CD4-positive, alpha-beta T cell treated with Interferon gamma for 1 hour (primary cell): ENCODE measurements at places on chromosomes 3 and 15.

DNA sequence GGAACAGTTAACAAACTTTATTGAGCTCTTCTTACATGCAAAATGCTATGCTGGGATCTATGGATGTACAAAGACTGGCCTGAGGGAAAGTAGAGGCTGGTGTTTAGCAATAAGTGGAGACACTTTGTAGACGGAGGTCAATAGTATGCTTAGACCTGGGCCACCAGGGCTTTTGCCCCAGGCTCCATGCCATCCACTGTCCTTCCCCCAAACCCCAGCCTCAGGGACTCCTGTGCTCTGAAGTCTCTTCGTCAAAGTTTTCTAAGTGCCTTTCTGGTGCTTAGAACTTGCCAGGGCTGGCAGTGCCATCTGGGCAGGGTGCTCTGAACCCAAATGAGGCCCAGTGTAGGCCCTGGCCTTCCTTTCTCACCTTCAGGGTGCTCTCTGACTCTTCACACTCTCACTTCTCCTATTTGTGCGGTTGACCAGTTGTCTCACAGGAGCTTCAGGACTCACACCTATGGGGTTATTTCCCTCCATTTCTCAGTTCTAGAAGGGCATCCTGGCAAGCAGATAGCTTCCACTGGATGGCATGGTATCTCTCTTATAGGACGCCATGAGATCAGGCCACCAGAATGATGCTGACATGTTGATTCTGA is 21.8 kb upstream of the KCNAB1 start:
- DNase-seq, result no peak

- DNase-seq, result no peak
Observed at GRCh38 chr3:8976540-8977182, 13.4 kb upstream of the RAD18 start.

GRCh38 chr3:52620580-52620979 is 65.1 kb downstream of the PBRM1 start:
- DNase-seq, result no peak

- DNase-seq, result no peak
Observed at GRCh38 chr15:25691544-25692430, 171.3 kb downstream of the ATP10A start.

GRCh38 chr15:76932135-76932966 is 802 bp downstream of the RCN2 start:
- no peak for DNase-seq

DNA sequence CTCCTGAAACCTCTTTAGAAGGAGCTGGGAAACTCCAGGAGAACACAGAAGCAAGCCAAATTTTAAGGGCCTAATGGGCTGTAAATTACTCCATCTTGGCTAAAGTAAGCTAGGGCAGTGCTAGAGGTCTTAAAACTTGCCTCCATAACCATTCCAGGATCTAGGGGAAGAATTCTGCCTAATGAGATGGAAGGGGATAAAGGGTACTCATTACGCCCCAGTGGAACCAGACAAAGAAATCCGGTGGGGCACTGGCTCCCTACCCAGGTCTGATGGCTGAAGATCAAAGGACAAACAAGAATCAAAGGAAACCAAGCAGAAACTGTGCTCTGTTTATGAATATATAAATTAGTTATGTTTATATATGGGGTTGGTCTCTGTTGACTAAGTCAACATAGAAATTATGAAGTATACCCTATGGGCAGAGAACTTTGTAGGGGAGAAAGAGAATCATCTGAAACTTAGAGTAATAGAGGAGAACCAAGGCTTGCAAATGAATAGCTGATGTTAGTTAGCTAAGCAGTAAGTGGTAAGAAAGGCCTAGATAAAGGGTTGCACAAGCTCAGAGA is 57.8 kb downstream of the NCEH1 start:
- no peak for DNase-seq

DNA sequence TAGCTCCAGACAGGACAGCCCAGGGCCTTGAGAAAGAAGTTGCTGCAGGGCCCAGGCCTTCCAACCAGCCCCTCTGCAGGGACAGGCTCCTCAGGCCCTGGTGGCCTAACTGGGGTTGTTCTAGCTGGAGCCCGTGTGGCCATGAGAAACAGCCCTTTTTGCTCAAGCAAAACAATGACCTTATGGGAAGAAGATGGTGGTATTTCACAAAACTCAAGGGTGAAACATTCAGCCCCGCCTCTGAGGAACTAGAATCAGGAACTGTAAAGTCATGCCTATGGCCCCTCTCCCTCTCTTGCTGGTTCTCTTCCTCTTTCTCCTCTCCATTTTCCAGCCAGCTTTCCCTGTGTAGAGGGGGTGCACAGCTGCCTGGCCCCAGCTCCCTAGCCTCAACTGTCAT is 273.3 kb downstream of the RPLP1 start:
- peak; percentile 36 for DNase-seq

DNA sequence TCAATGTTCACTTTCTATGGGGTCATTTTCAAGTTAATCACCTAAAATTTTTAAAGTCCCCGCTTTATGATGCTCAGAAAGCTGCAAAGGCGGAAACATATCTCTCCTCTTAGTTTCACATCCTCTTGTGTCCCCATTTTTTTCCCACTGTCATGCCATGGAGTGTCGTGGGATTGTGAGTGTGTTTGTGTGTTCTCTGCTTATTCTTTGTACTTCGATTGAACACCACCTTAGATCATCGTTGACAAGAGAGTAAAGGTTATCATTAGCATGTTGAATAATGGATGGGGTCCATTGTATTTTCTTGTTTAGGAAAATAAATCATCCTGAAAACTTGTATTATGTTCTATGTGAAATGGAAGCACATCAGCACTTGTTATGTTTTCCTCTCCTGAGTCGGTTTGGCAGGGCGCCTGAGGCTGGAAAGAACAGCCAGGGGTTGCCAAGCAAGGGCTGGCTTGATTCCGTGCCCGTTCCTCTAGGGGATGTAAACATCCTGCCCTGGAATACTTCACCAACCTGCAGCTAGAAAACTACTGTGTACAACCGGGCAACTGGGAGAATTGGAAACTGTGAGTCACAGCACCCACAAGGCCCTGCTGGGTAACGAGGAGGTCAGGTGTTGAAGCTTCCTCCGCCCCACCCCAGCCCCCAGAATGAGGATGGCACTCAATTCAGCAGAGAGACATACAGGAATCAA is 67.2 kb downstream of the EIF4E3 start:
- no peak for DNase-seq

DNA sequence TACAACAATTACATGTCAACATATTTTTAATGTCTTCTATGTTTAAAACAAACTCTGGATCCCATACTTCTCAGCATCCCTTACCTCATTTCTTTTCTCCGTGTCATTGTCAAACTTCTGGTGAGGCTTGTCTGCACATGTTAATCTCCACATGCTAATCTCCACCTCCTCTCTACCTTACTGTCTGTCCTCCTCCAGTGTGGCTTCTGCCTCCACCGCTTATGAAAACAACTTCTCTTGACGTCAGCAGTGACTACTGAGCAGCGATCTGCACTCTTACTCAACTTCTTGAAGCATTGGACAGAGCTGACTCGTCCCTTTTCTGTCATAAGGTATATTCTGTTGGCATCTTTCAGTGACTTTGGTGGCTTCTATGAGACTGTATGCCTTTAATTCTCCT is 338.2 kb upstream of the THRB start:
- no peak for DNase-seq

DNA sequence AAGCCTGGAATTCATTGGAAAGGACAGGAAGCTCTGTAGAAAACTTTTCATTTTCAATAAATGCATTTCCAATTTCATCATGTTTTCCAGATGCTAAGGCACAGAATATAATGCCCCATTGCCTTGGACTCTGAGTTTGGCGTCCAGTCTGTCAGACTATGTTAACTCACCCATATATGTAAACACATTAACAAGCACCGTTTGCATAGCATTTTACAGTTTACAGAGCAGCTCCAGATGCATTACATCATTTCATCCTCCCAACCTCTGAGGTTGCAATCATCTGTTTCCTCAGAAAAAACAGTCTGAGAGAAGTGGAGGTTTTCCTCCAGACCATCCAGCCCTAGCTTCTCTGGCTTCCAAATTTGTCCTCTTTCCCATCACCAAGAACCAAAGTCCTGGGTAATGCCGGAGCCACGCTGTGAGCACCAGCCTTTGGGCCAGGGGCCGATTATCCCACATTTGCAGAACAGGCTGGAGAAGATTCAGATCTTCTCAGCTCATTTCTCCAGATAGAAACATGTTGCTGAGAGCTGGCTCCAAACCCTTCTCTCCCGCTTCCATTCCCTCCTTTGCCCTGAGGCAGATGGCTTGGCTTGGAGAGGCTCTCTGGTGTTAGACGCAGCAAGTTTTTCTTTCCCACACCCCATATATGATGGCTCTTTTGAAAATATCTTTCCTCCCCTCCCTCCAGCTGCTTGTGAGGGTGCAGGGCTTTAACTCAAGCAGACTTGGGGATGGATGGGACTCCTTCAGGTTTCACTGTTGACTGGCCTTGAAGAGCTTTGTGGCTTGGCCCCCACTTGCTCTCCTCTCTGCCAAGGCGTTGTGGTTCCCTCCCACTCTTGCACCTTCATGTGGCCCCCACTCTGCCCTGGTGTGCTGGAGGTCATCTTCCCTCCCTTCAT is 26.0 kb downstream of the CYP19A1 start:
- no peak for DNase-seq

DNA sequence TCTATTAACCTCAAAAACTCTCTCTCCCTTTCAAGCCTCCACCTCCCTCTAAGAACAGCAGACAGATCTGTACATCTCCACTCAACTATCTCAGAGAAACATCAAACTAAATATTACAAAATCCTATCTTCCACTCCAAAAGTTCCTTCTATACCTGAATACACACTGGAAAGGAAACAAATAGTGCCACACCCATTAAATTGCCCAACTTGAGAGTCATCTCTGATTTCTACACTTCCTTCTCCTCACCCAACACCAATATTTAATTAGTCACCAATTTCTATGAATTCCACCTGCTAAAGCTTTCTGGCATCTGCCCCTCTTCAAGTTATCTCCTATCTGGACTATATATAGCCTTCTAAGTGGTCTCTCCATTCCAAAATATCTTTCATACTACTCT is 65.8 kb downstream of the PEAK1 start:
- no peak for DNase-seq

DNA sequence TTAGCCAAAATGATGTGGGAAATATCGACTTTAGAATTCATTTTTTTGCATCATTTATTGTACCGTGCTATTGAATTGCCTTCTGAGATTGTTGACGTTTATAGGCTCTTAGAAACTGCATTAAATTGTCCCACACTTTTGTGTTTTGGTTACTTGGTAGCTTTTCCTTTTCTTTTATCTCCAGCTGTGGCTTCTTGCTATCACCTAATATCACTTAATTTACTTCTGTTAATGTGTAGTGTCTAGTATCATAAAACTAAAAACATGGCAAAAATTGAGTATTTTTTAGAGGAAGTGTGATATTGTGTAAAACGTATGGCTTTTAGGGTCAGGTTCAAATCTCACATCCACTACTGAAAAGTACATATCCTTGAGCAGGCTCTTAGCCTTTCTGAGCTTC is 11.2 kb downstream of the TMOD3 start:
- DNase-seq, result no peak

DNA sequence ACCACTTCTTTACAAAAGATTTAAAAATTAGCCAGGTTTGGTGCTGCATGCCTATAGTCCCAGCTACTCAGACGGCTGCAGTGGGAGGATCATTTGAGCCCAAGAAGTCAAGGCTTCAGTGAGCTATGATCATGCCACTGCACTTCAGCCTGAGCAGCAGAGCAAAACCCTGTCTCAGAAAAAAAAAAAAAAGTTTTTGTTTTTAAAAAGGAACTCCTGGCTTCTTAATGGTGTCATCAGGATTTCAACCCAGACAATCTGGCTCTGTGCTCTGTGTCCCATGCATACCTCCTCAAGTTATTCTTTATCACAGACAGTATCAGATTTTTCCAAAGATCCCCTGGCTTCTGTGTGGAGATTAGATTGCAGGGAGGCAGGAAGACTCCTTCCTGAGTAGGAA is 64.2 kb upstream of the IL12A start:
- DNase-seq, result no peak

- peak; percentile 39 for DNase-seq
Observed at GRCh38 chr15:59174835-59175831, 31.5 kb upstream of the LDHAL6B start.

GRCh38 chr3:104676241-104676640 is 690.5 kb upstream of the ALCAM start:
- no peak for DNase-seq

DNA sequence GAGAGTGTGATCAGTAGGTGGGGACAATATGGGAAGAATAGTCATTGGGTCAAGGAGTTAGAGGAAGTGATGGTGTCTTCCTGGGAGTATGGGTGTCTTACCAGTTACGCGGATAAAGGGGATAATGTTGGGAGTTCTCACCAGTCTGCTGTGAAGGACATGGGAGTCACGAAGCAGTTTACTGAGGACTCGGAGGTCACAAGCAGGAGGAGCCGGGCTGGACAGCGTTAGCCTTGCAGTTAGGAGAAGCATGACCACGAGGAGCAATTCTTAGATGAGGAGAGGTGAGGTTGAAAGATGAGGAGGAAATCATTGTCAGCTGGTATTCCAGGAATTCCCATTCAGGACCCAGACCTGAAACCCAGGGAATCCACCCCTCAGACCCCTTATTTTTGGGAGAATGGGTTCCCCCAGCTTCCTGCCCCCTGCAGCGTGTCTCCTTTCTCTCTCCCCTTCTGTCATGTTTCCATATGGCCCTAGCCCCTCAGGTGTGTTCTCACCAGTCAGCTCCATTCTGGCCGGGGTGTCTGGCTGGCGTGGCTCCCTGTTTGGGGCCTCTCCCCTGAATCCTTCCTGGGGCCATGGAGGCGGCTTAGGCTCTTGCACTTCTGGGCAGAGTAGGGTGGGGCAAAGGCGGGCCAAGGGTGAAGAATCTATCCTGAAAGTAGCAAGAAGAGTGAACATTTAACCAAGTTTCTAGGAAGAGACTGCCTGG is 2.1 kb downstream of the THPO start:
- no peak for DNase-seq

DNA sequence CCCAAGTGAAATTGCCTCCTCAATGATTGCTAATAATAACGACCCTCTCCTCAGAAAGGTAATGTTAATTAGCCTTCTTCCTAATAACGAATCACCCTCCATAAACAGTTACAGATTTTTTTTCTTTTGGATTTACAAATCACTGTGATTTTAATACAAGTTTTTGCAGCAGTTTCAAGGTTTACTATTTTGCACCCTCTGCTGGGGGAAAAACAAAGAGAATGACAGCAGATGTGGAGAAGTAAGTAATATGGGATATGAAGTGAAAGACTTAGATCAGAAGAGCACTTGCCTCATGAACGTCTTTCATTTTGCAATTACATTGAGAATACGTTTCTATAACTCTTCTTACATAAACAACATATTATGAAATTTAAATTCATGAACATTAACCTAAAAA is 16.1 kb upstream of the CNTN3 start:
- DNase-seq, result no peak

DNA sequence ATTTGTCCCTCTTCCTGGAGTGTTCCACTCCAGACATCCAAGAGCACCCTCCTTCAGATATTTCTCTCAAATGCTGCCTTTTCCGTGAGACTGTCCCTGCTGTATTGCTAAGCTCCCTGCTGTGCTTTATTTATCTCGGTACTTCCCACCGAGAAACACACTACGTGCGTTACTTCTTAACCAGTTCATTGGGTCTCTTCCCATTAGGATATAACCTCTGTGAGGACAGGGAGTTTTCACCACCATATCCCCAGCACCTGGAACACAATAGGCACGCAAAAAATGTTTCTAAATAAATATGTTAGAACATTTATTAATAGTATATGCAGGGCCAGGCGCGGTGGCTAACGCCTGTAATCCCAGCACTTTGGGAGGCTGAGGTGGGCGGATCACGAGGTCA is 308.7 kb upstream of the IL12A start:
- DNase-seq, result no peak
